ENCODE measurements at places on chromosomes 2 and 18.
A peak's percentile ranks its signal among the peaks of the same experiment; 100 is the strongest.

DNA sequence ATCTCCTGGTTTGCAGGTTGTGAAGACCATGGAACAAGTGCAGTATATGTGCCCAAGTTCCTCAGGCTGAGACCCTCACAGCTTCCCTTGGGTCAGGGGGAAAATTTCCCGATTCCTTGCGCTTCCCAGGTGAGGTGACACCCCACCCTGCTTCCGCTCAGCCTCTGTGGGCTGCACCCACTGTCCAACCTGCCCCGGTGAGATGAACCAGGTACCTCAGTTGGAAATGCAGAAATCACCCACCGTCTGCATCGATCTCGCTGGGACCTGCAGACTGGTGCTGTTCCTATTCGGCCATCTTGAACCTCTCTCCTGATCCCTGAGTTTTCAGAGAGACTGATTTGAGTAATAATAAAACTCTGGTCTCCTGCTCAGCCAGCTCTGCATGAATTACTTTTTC, 30.6 kb downstream of the CHCHD5 start:
- DNase-seq, result no peak

GRCh38 chr2:179106342-179106675, 56.4 kb upstream of the CCDC141 start:
- DNase-seq, result no peak

DNA sequence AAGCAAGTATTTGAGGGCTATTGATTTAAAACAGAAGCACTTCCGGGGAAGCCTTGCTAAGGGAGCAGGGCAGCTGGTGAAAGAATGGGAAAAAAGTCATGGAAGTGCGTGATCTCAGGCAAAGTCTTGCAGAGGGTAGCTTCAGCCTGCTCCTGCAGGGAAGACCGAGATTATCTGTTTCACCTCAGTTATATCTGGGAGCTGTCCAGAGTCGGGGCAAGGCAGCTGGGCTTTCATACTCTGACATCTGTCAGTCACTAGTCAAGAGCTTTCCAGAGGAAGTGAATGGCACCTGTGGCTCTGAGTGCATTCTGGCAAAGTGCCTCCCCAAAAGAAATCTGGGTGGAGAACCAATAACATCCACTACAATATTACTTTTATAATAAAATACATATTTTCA, 8.7 kb downstream of the NXPH2 start:
- no peak for DNase-seq

DNA sequence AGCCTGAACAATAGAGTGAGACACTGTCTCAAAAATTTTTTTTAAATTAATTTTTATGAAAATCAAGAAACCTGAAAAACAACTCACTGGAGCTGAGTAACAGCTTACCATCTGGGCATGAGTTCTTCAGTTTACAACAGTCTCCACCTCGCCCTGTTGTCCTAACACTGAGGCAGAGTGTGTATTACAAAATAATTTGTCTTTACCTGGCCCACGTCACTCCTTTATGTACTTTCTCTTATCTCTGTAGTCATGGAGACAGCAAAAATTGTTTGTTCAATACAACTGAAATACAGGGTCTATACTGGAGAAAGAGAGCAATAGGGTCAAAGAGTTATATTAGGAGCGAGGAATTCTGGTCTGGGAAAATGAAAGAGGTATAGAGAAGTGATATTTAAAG, 48.1 kb downstream of the CYTIP start:
- no peak for DNase-seq

- no peak for DNase-seq
These were observed 18.7 kb downstream of the TPRKB start for GRCh38 chr2:73718421-73718820.

- DNase-seq, result no peak
These were observed 270.4 kb downstream of the LRATD1 start for GRCh38 chr2:14902953-14903352.

GRCh38 chr18:58045242-58046092, 1.4 kb downstream of the NEDD4L start:
- DNase-seq, result peak; percentile 28

DNA sequence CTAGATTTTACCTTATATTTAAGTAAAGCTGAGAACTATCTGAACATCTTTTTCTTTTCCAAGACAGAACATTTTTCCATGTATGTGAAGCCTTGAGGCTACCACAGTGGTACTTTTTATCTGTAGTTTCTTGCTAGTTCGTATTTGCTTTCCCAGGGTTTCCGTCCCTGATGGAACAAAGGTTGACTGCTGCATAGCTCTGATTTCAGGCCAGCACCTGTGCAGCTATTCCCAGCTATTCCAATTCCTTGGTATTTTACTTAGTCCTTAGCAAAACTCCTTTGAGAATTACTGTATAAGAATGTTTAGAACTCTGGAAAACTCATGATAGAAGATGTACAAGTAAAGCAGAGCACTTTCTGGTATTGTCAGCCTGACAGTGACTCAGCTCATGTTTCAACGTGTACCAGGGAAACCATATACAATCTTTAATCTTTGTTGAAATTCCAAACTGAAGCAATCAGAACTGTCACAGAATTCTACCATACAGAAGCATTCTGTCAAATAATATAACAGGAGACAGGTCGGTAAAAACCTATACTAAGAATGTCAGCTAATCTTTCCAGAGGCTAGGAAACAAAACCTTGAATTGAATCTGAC, 162.2 kb downstream of the PKP4 start:
- DNase-seq, result no peak

- DNase-seq, result no peak
These were observed 2.5 kb upstream of the C2orf15 start for GRCh38 chr2:99139003-99139402.

DNA sequence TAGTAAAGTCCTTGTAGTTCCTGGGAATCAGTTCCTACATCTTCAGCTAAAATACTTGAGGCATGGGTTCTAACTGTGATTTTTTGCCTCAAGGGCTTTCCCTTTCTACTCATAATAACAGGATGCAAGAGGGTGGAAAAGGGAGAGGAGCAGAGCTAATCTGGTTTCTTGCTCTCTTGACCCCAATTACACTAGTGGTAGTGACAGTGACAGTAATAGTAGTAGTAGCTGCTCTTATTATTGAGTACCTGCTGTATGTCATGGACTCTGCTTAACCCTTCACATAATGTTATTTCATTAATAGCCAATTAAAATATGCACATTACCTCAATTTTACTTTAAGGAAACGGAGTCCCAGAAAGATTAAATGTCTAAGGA, 214.8 kb upstream of the HNRNPA3 start:
- no peak for DNase-seq

GRCh38 chr2:10318345-10318744, 15.6 kb downstream of the HPCAL1 start:
- DNase-seq, result no peak

GRCh38 chr2:106839849-106840595, 45.9 kb downstream of the ST6GAL2 start:
- no peak for DNase-seq

- no peak for DNase-seq
These were observed 50.2 kb downstream of the COL4A3 start for GRCh38 chr2:227214622-227215041.

DNA sequence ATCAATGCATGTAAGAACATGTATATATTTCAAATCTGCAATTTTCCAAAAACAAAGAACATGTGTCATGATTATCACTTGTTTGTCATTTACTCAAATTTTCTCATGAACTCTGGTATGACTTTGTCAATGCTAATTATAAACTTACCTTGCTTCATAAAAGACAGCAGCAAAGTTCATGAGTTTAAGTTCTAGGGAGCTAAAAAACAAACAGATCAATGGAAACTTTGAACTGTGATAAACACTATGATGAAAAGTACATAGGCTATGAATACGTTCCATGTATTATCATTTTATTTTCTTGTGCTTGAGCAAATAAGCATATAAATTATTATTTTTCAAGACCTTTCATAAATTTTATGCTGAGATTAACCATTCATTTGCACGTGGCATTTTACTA, 940.8 kb downstream of the MBD2 start:
- no peak for DNase-seq

- DNase-seq, result no peak
These were observed 702.2 kb upstream of the NRXN1 start for GRCh38 chr2:51734115-51734514.

GRCh38 chr2:10985260-10985659, 73.5 kb downstream of the KCNF1 start:
- DNase-seq, result no peak

- DNase-seq, result no peak
These were observed 347.0 kb downstream of the ZNF804A start for GRCh38 chr2:184945326-184945725.

DNA sequence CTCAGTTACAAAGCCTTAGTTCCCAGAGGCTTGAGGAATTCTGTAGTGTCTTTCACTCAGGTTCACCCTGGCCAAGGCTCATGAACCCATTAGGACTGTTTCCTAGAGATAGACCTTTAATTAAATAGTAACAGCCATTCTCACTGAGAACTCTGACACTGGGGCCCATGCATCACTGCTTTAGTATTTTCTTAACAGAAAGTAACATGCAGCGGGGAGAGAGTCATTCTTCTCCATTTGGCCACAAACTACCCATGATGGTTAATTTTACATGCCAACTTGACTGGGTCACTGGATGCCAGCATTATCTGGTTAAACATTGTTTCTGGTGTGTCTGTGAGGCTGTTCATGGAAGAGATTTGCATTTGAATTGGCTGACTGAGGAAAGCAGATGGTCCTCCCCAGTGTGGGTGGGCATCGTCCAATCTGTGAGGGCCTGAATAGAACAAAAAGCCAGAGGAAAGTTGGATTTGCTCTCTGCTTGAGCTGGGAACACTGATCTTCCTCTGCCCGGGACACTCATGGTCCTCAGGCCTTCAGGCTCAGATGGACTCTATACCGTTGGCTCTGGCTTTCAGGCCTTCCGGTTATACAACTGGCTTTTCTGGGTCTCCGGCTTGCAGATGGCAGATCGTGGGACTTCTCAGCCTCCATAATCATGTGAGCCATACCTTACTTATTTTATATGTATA, 5.6 kb upstream of the CPLX4 start:
- no peak for DNase-seq

DNA sequence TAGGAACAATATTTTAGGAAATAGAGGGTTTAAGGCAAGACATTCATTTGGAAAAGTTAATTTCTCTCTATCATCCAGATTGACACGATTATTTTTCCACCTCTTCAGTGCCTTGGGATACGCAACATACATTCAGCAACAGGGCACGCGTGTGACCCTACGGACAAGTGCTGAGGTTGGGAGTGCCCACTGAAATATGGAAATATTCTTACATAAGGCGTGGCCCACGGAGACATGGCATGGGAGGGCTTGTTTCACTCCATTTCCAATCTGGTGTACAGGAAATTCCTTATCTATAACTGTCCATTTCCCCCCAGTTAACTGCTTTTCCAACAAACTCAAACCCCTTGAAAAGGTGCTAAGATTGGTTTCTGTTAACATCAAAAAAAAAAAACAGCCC, 20.9 kb upstream of the KIDINS220 start:
- DNase-seq, result no peak

- DNase-seq, result no peak
These were observed 11.3 kb upstream of the GRP start for GRCh38 chr18:59208602-59209125.

DNA sequence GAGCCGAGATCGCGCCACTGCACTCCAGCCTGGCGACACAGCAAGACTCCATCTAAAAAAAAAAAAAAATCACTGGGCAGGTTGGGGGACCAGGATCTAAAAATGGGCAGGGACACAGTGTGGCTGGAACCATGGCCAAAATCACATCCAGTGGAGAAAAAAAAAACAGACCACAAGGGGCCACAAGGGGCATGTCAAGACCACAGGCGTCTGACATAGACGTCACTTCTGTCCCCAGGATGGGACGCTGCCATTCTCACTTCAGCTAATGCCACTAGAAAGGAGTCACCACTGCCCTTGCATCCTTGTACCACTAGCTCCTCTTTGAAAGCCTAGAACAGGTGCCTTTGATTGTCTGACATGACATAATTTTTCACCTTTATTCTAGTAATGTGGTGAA, 2.5 kb upstream of the POMC start:
- DNase-seq, result no peak

Data from thymus (tissue), 14 donors.